ENCODE measurements at places on chromosomes 12 and 14. TPM values are rescaled to one million over a fixed set of nuclear protein-coding genes. Genes with fewer than 3 reads are reported as not detected.

RNASE2 gene
- not detected for total RNA-seq

KCNC2 gene
- total RNA-seq: not detected

DNA sequence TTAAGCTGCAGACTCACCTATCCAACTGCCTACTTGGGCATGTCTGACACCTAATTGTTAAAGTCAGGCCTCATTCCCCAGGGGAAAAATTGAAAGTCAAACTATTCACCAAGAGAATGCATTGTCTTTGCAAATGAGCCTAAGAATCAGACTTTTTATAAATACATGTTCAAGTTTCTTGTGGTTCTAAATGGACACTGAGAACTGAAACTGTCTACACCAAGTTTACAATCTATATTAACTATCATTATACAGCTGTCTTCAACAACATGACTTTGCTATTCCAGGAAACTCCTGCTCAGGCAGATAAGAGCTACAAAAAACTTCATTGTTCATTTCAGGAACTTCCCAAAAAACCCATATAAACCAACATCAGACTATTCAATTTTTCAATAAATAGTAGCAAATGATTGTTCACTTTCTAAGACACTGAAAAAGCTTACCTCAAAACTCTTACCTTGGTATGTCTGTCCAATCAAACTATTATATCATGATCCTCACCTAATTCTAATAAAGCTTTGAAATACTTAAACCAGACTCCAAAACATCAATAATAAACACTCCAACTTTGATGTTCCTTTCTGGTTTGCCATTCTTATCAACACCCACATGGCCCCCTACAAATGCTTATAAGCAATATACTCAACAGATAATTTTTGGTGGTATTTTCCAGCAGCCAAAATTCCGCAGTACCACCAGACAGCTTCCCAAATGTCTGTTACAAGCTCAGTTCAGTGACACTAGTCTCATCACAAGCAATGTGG lies 24.2 kb downstream of the CDK17 start:
- H3K27ac ChIP-seq: peak overlapping the region; percentile 96
- peaks cover 78% of the 10 kb centered on the region for H3K4me1 ChIP-seq
- no peak for DNase-seq
- H3K36me3 ChIP-seq: peaks cover 3% of the 10 kb centered on the region
- H3K27me3 ChIP-seq: no peaks in the 10 kb centered on the region
- peak overlapping the region; percentile 85 for H3K4me3 ChIP-seq

ADAM21 gene
- total RNA-seq: 0.10 TPM

- H3K4me1 ChIP-seq: no peaks in the 10 kb centered on the region
- H3K27me3 ChIP-seq: no peaks in the 10 kb centered on the region
- H3K4me3 ChIP-seq: no peak overlapping the region
- H3K27ac ChIP-seq: no peak overlapping the region
Observed at GRCh38 chr14:75811872-75812499, 150.9 kb downstream of the TTLL5 start.

DNA sequence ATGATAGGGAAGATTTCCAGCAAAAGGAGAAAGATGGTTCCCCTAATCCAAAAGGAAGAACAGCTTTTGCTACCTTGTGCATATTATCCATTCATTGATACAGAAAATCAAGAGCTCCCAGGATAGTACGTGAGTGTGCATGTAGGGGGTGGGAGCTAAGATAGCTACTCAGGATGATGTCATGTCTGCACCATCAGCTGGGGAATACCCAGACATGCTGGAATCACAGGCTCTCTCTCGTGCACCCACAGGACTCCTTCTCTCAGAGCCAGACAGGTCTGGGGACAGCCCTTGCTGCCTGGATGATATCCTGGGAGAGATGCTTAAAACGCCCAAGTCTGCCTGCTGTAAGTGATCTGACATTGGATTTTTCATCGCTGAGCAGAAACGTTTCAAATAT lies 38.9 kb downstream of the FOXN3 start:
- no peak overlapping the region for H3K4me3 ChIP-seq
- peaks cover 15% of the 10 kb centered on the region for H3K36me3 ChIP-seq
- no peaks in the 10 kb centered on the region for H3K27me3 ChIP-seq
- peaks cover 43% of the 10 kb centered on the region for H3K4me1 ChIP-seq

DNA sequence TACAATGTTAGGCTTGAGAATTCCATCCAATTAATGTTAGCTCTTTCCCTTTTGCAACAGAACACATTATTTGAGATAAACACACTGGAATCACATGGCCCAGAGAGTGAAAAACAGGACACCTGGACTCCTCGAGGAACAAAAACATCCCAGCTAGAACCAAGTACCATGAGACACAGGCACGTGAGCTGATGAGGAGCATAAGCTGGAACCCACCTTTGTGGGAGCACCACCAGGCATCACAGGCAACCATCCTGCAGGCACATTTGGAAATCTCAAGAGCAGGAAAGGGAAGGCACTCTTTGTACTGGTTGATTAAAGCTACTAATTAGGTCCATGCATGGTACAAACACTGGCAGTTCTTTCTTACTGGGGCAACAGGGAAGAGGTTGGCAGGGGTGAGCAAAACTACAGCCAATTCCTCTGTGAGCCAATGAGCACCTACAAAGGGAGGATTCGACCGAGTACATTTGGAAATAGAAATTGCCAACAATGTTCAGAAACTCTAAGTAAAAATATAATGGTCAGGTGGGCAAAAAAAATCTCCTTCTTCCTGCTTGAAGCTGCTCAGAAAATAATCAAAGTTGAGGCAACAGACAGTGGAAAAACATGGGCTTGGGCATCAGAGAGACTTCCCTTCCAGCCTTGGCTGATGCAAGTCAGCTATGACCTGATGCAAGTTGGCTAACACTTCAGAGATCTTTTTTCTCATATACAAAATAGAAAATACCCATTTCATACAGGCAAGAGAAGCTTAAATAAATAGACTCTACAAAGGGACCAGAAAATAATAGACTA lies 216.7 kb downstream of the NUAK1 start:
- DNase-seq: no peak
- H3K27ac ChIP-seq: no peak overlapping the region
- H3K36me3 ChIP-seq: no peaks in the 10 kb centered on the region
- H3K27me3 ChIP-seq: peaks cover 19% of the 10 kb centered on the region

DNA sequence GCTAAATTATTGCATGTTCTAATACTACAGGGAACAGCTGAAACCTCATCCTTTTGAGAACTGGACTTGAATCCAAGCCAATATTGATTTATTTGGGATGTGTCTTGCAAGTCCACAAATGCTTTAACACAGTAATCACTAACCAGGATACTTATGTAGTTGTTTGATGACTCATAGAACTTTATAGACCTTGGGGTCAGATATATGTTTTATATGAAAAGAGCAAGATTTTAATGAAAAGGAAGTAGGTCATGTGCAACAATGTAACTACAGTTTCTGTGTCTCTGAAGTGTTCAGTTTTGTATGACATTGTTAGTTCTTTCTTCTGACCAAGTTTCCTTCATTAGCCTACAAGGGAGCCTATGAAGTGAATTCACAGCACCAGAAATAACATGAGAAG lies 352.0 kb downstream of the ZFP36L1 start:
- no peak overlapping the region for H3K4me3 ChIP-seq
- no peak for DNase-seq
- peaks cover 10% of the 10 kb centered on the region for H3K36me3 ChIP-seq
- H3K4me1 ChIP-seq: no peaks in the 10 kb centered on the region
